ENCODE measurements at places on chromosomes 1 and 21.
A peak's percentile ranks its signal among the peaks of the same experiment; 100 is the strongest.

DNA sequence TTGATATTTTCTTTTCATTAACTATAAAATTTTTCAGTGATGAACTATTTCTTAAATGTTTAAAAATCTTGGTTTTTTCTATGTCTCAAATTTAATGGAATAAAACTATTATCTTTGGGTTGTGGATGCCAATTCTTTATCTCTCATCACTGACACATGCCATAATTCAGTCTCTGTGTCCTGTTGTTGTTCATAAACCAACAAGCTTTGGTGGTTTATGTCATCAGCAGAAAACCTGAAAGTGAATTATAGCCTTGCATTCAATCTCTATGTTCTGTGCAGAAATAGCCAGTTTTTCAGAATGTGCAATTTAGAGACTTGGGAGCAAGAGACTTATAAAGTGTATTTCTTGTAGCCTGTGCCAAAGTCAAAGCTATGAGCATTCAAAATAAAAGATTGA lies 462.6 kb upstream of the ADGRL4 start:
- DNase-seq, result no peak

- DNase-seq, result no peak
Observed at GRCh38 chr1:26405281-26405915, 5.2 kb upstream of the LIN28A start.

GRCh38 chr1:167533851-167534300 lies 15.5 kb upstream of the CD247 start:
- DNase-seq, result no peak

DNA sequence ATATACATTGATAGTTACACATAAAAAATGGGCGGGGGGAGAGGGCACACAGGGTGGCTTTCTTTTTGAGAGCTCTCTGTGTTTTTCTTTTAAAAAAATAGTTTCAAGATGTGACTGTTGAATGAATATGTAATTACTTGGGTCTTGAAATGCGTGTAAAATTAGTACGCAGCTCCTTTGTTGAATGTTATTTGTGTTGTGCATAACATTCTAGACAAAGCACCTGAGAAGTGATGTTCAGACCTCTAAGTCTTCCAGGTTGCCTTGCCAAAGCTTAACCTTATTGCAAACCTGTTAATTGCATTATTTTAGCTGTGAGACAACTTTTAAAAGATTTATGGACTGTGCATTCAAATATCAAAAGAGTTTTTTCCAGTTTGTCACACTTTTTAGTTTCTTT lies 5.4 kb downstream of the PBX1 start:
- DNase-seq, result no peak

- DNase-seq, result no peak
Observed at GRCh38 chr21:42276076-42276475, 39.1 kb downstream of the TFF3 start.

DNA sequence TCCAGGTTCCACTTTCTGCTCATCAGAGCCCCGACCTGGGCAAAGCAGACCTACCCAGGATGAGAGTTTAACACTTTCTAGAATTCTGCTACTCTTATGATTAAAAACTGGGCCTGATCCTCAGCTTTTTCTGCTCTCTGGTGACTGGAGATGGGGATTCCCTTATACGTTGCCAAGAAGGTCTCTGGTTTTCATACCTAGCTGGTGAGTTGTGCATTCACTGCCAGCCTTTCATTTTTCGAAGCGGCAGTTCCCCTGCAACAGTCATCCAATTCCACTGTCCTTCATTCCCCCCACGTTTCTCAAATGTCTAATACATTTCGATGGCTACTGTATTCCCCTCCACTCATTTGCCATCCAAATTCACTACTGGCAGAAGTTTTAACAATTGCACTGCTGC lies 135.3 kb downstream of the ADSS2 start:
- no peak for DNase-seq

GRCh38 chr1:234934611-234935033 lies 194.0 kb downstream of the TOMM20 start:
- peak; percentile 63 for DNase-seq

DNA sequence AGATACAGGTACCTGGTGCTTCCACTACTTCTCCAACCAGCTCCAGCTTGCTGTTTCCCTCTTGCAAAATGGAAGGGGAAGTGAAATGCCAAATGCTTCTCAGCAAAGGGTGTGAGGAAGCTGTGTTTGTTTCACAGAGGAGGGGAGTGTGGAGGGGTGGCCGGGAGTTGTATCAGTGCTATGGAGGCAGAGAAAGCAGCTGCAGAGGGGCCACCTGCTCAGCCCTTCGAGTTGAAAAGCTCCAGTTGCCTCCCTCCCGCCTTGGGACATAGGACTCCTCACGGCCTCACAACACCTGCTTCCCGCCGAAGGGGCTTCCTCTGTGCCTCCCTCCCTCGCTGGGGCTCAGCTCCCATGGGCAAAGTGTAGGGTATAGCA lies 12.1 kb upstream of the LINGO4 start:
- DNase-seq, result no peak

DNA sequence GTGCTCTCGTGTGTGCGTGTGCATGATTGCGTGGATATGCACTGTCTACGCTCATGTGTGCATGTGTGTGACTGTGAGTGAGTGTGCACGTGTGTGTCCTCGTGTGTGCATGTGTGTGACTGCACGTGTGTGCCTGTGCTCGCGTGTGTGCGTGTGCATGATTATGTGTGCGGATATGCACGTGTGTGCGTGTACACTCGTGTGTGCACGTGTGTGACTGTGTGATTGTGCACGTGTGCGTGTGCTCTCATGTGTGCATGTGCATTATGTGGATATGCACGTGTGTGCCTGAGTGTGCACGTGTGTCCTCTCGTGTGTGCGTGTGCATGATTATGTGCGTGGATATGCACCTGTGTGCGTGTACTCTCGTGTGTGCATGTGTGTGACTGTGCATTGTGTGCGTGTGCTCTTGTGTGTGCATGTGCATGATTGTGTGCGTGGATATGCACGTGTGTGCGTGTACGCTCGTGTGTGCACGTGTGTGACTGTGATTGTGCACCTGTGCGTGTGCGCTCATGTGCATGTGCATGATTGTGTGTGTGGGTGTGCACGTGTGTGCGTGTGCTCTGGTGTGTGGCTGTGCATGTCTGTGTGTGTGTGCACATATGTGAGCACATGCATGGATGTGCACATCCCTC lies 2.2 kb downstream of the MMEL1 start:
- no peak for DNase-seq

DNA sequence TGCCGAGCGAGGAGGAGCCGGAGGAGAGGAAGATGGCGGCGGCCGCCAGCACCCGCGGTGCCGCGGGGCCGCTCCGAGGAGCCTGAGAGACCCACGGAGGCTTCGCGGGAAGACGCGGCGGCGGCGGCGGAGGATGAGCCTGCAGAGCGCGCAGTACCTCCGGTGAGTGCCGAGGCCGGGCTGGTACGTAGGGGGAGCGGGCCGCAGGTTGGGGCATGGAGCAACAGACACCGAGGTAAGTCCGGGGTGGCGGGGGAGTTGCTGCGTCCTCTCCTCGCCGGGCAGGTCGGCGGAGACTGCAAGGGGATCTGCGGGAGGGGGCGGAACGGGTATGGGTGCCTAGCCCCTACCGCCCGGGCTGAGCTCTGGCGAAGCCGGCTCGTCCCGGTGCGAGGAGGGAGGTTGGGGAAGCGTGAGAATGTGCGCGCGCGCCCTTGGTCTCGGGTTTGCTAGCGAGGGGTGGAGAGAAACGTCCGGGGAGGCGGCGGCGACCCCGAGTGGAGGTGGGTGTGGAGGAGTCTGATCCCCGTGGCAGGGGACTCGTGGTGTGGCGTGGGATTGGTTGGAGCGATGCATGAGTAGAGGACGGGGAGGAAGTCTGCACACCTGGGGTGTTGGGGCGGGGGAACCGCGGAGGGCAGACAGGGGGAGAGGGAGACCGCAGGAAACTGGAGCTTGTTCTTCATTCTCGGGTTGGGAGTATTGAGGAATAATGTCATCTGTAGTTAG lies at the start of gene SMG7:
TSS of gene SMG7 (plus strand) at position 12 of the 729 bp plus-strand sequence. CDS start at position 134, 122 bp downstream.
- DNase-seq, result no peak

DNA sequence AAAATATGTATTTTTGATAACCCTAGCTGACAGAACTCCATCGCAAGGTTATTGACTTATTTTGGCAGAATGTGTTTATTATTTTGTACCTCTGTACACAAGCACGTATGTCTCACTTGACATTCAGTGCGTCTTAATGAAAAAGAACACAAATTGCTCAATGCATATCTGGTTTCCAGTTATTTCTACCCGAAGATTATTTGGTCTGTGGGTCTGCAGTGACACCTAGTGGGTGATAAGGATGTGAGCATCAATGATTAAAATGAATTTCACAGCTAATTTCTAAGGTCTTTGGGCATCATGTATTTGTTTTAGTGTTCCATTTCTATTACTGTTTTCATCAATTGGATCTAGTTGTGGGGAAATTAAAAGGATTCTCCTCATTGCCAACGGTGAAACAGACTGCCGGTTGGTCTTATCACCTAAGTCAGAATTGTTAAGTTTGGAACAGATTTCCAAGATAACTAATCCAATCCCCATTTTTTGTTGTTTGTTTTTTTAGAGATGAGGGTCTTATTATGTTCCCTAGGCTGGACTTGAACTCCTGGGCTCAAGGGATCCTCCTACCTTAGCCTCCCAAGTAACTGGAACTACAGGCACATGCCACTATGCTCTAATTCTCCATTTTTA lies 13.9 kb downstream of the DDX20 start:
- peak; percentile 9 for DNase-seq

DNA sequence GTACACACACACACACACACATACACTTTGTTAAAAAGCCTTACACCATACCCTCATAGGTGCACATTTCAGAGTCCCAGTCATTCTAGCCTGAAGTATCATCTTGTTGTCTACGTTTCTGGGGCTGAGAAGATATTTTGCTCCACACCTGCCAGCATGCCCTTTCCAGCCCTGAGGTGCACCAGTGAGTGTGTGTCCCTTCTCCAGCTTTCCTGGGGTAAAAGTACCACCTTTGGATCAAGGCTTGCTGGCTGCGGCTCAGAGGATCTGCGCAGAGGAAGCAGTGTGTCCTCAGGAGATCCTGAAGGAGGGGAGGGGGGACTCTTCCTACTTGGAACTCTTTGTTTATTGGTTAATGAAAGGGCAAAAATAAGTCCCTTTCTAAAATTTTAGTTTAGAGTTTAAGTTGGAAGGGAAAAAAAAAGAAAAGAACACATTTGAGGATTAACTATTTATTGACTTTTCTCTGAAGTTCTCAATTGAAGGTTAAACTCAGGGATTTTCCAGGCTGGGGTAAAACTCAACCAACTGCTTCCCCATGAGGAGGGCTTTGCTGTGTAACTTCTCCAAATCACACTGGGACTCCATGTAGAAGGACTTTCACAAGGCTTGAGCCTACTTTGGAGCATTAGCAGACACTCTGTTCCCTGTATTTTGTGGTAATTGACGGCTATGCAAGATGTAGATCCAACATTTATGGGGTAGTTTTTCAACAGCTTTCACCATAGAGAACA lies 200.3 kb upstream of the SGIP1 start:
- no peak for DNase-seq

DNA sequence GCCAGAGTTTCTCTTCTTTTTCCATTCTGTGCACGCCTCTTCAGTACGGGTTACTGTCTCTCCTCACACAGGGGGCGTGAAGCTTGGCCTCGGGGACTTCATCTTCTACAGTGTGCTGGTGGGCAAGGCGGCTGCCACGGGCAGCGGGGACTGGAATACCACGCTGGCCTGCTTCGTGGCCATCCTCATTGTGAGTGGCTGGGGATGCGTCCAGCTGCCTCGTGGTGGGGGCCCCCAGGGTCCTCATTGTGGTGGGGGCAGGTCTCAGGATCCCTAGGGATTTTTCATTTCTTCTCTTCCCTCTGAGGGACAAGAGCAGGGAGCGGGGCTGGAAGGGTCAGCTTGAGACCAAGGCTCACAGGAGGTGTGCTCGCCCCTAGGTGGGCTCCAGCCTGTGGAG lies 23.5 kb downstream of the PSEN2 start:
- DNase-seq, result no peak

GRCh38 chr1:158289811-158290210 lies at the start of gene CD1C:
Gene CD1C (plus strand): TSS chr1:158289923. CDS start chr1:158290065, 142 bp downstream.
- no peak for DNase-seq

DNA sequence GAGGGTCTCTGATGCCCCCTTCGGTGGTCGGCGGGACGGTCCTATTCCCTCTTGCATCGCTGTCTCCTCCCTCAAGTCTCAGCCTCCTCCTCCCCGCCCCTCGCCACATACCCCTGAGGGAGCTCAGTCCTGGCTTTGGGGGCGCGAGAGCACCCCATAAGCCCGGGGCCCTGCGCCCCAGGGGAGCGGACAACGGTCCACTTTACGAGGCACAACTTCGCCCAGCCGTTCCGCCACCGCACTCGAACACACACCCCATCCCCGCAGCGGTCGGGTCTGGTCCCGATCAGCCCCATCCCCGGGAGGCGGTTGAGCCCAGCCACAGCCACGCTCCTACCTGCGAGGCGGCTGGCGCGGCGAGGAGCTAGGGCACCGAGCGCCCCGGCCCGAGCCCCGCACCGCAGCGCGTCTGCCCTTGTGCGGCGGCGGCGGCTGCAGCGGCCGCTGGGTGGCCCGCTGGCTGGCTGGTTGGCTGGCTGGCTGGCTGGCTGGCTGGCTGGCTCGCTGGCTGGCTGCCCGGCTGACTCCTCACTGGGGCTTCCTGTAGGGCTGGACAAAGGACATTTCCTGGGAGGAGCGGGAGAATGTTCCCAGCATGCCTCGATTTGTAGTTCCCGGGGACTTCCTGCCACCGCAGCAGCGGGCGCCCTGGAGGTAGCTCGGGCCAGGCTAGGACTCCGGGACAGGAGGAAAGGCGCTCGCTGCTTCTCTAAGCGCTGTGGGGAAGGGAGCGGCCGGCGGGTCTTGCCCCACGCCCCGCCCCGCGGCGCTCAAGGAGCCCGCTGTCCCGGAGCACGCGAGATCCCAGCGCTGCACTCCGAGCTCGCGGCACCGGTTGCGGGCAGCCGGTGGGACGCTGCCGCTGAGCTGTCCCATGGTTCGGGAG lies at the start of gene ZNF697:
TSS of gene ZNF697 (minus strand) at position 533 of the 886 bp plus-strand sequence. CDS start 22,166 bp downstream, outside the sequence.
- DNase-seq, result peak; percentile 87

- no peak for DNase-seq
Observed at GRCh38 chr1:176471338-176472121, 8.6 kb downstream of the PAPPA2 start.

DNA sequence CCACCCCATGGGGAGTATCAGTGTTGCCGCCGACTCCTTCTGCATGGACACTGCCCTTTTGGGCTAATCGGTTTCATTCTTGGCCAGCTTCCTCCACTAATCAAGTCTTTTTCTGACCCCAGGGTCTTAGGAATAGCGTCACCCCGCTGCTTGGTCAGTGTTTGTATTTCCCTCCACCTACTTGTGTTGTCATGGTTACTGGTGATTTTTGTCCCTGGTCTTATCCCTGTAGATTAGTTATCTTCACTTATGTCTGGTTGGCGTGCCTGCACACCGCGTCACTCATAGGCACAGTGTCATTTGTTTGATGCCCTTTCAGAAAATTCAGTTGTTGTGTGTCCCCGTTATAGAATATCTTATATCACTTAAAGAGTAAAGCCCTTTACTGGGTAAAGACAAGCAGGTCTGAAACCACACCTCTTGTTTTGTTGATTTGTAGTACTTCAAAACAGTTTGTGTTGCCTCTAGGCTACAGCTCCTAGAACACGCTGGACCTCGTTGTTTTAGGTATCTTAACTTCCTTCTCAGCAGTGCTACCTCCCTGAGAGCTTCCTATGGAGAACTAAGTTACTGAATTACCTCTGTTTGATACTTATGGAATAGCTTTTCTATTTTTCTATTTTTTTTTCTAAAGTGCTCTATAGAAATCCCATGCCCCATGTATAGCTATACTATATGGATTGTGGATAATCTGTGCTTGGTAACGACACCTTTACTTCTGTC lies 868 bp downstream of the PPP1R12B start:
- no peak for DNase-seq

Measured in kidney epithelial cell (primary cell).